NCI-H774 (cell line): ENCODE measurements at places on chromosomes 5 and 9.
A peak's percentile ranks its signal among the peaks of the same experiment; 100 is the strongest.

- DNase-seq, result no peak
Measured at GRCh38 chr9:121160025-121160424, 41.6 kb downstream of the RAB14 start.

DNA sequence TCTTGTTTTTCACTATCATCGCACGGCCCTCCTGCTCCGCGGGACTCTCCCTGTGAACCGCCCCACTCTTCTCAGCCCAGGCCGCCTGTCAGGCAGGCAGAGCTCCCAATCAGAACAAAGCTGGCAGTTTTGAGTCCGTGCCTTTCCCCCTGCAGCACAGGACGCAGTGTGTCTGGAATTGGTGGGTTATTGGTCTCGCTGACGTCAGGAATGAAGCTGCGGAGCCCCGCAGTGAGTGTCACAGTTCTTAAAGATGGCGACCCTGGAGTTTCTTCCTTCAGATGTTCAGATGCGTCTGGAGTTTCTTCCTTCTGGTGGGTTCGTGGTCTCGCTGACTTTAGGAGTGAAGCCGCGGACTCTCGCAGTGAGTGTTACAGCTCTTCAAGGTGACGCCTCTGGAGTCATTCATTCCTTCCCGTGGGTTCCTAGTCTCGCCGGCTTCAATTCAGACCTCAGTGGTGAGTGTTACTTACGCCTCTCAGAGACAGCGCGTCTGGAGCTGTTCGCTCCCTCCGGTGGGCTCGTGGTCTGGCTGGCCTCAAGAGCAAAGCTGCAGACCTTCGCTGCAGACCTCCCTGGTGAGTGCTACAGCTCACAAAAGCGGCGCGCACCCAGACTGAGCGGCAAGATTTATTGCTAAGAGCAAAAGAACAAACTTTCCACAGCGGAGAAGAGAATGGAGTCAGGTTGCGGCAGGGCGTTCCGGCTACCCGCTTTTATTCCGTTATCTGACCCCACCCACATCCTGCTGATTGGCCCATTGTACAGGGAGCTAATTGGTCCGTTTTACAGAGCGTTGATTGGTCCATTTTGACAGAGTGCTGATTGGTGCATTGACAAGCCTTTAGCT is 7.4 kb downstream of the ZDHHC11B start:
- DNase-seq, result no peak

DNA sequence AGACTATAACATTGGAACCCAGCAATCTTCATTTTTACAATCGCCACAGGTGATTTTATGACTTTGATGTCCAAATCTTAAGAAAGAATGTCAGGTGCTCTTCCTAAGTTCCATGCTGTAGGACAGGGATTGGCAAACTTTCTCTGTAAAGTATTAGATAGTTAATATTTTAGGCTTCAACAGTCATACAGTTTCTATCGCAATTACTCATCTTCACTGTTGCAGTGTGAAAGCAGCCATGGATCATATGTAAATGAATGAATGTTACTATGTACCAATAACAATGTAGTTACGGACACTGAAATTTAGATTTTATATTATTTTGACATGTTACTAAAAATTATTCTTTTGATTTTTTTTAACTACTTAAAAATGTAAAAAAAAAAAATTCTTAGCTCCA is 169.7 kb downstream of the DTWD2 start:
- no peak for DNase-seq

- DNase-seq, result no peak
Measured at GRCh38 chr9:109314011-109314531, 6.8 kb downstream of the EPB41L4B start.

GRCh38 chr9:22210936-22211335 is 201.8 kb upstream of the CDKN2B start:
- DNase-seq, result no peak

DNA sequence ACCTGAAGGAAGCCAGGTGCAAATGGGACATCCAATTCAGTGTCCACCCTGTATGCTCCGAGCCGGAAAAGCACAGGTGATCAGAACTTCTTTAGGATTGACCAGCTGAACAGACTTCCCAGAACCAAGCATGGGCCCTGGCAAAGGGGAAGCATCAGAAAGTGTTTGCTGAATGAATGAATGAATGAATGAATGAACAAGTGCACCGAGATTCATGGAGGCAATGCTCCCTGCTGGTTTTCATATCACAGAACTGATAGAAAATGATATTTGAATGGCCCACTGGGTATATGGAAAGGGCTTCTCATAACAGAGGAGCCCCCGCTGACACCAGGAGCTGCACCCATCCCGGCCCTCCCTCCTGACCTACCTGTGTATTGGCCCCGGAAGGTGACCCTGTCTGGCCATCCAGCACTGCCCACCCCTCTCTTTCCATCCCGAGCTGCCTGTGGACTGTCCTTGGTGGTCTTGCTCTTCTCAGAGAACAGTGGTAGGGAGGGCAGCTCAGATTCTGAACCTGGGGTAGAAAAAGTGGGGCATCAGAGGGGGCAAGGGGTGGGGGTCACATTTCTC is 15.9 kb downstream of the ORM2 start:
- DNase-seq, result no peak

DNA sequence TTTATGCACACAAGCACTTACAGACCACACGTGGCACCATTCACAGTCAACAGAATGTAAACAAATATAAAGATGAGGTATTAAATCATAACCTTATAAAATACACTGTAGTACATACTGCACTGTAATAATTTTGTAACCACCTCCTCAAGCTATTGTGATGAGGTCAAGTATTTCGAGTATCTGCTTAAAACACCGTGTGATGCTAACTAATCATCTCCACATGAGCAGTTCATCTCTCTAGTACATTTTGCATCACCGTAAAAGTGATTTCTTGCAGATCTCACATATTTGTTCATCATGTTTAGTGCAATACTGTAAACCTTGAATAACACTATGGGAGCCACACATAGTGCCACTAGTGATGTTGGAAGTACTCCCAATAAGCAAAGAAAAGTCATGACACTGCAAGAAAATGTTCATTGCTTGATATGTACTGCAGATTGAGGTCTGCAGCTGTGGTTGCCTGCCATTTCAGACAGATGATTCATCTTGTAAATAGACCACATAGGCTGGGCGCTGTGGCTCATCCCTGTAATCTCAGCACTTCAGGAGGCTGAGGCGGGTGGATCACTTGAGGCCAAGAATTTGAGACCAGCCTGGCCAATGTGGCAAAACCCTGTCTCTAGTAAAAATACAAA is 44.3 kb downstream of the FOXB2 start:
- DNase-seq, result no peak

DNA sequence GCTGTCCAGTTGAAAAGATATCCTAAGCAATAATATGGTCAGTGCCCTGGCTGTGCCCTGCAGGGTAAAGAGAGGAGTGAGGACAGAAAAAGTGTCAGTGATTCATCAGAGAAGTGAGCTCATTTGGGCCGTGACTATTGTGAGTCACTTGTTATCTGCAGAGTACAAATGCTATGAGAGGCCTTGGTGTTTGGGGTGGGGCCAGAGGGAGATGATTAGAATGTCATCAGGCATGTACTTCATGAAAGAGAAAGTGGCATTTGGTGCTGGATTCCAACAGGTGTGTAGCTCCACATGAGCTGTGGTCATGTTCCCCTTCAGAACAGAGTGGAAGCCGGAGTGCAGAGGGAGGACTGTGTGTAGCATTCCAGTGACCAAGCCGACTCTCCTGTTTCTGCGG is 174.1 kb downstream of the KDM4C start:
- DNase-seq, result no peak

DNA sequence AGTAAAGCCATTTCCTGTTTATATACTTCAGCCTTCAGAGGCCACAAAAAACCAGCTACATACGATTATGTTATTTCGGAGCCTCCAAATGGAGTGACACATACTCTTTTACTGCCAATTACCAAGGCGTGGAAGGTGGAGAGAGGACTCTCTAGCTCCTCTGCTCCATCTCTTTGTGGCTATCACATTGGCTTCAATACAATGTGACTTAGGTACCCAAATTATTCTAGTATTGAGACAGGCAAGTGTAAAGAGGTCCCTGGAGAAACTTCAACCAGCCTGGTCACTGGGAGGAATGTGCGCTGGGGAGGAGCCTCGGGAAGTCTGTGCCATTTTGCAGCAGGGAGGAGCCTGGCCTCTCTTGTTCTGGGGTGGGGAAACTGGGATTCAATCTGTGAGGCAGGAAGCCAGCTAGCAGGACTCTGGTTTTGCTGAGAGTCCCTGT is 85.8 kb upstream of the TAS2R1 start:
- no peak for DNase-seq

DNA sequence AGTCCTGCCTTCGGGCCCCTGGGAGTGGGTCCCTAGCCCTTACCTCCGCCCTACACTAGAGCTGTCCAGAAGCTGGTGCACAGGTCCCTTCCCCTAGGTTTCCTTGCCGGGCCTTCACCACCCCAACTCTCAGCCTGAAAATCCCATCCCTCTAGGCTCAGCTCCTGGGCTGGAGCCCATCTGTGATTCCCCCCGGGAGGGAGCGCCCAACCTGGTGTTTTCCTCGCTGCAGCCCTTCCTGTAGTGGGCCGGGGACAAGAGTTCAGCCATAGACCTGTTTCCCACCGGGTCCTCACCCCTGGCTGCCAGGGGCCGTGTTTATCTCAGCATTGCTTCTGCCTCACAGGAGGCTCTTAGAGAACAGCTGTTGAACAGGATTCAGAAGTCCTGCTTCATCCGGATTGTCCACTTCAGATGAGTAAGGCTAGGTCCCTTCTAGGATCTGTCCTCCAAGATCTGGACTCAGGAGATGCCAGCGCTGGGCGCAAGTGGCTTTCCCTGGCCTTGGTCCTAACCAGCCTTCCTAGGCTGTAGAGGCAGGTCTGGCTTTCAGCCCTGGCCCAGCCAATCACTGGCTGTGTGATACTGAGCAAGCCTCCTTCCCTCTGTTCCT is 965 bp downstream of the GLIPR2 start:
- DNase-seq, result no peak

DNA sequence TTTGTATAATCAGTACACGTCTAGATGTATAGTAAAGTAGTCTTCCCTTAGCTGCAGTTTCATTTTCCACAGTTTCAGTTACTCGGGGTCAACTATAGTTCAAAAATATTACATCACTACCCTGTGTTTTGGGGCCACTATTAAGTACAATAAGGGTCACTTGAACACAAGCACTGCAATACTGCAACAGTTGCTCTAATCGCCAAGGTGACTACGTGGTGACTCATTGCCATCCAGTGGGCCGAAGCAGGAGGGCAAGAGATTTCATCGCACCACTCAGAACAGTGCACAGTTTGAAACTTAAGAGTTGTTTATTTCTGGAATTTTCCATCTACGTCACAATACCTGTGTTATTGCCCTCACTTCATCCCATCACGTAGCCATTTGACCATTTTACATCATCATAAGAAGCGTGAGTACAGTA is at the start of gene ARL14EPL:
Gene ARL14EPL (plus strand): TSS at position 379 of the 424 bp plus-strand sequence. CDS start 18,994 bp downstream, outside the sequence.
- no peak for DNase-seq

GRCh38 chr5:98570010-98570409 is 203.5 kb upstream of the RGMB start:
- DNase-seq, result no peak

DNA sequence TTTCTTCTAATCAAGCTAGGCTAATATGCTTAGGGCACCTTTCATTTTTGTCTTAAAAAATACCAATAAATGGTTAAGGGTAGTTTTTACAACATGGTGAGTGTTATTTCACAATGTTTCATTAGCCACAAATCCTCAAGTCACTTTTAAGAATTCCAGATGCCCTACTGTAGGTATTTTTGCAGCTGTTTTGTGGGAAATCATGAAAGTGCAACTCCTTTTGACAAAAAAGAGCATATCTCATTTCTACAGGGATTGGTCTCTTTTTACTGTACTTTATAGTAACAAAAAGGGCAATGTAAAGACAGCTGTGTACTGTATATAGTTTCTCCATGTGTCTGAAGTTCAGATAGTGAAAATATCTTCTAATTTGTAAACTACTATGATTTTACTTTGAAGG is 28.3 kb upstream of the GAS1 start:
- DNase-seq, result no peak

- DNase-seq, result no peak
Measured at GRCh38 chr5:88142636-88142885, 126.1 kb downstream of the TMEM161B start.

- DNase-seq, result no peak
Measured at GRCh38 chr5:74312746-74313145, 327.8 kb downstream of the ENC1 start.

GRCh38 chr9:114035221-114035844 is 42.8 kb downstream of the AMBP start:
- no peak for DNase-seq

GRCh38 chr5:172981931-172982330 is 1.6 kb upstream of the ATP6V0E1 start:
- DNase-seq, result no peak

- no peak for DNase-seq
Measured at GRCh38 chr9:99319048-99319447, 97.0 kb downstream of the SEC61B start.

DNA sequence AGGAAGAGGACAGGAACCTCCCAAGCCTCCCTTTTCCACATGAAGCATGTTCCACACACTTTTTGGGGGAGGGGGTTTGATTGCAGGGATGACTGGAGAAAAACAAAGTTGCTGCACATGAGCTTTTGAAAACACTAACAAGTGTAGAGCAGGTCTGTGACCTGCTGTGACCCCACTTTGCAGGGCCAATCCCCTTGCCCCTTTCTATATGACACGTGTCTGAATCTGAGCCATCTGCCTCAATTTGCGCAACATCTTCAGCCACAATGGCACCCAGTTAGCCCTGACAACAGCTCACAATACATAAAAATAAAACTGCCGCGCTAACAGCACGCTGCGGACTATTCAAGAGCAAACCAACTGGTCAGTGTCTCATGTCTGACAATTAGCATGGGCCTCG is 227.8 kb upstream of the TBCA start:
- peak; percentile 70 for DNase-seq

GRCh38 chr5:5050801-5051200 is 89.3 kb upstream of the ADAMTS16 start:
- no peak for DNase-seq

GRCh38 chr9:89661956-89662717 is 57.3 kb downstream of the GADD45G start:
- peak; percentile 97 for DNase-seq

GRCh38 chr9:91061506-91061905 is 259.9 kb downstream of the SYK start:
- DNase-seq, result no peak

DNA sequence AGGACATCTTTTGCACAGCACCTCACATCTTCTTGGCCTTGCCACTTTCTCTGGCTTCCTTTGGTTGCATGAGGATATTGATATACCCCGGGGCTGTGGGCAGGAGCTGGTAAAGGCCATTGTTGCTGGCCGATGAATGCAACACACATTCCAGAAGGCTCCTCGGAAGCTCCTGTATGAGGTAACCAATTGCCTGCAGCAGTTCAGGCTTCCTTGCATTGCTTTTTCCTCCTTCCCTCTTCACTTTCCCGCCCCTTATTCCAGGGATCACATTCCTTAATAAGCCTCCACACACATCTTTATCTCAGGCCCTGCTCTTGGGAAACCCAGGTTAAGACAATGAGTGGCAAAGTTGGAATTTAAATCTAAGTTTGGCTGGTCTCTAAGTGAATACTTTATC is 505.4 kb upstream of the CLINT1 start:
- DNase-seq, result no peak
